Naive thymus-derived CD8-positive, alpha-beta T cell (primary cell): ENCODE measurements at places on chromosomes 1 and 21.

GRCh38 chr1:225406976-225407725 lies 20.7 kb downstream of the LBR start:
- DNase-seq = no peak

- DNase-seq = no peak
Observed at GRCh38 chr1:240491156-240491555, 120.8 kb downstream of the GREM2 start.

GRCh38 chr1:234619071-234619480 lies 9.1 kb upstream of the IRF2BP2 start:
- no peak for DNase-seq

DNA sequence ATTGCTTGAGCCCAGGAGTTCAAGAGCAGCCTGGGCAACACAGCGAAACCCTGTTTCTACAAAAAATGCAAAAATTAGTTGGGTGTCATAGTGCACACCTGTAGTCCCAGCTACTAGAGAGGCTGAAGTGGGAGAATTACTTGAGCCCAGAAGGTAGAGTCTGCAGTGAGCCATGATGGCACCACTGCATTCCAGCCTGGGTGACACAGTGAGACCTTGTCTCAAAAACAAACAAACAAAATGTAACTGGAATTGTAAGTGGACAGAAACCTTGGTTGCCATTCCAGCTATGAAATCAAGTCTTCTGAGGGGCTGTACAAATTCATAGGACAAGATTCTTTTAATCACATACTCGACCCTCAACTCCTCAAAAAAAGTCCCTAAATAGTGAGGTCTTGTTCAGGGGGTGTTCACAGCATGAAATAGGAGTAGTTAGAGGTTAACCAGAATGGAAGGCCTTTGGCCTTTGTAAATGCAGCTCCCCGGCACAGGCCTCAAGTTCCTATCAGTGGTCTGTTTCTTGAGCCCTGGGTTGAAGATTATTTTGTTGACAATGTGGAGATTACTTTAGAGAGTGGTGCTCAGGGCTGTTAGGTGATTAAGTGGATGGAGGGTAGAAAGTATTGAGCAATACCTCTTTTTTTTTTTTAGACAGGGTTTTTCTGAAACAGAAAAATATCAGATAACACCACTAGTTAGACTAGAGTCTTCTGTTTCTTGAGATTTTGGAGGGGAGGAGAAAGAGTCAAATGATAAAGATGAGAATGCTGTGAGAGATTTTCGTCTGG lies 138.7 kb upstream of the ZNF648 start:
- no peak for DNase-seq

- no peak for DNase-seq
Observed at GRCh38 chr21:22679207-22679606, 1681.0 kb downstream of the NCAM2 start.

- no peak for DNase-seq
Observed at GRCh38 chr21:41887667-41888066, 8.5 kb upstream of the PRDM15 start.

DNA sequence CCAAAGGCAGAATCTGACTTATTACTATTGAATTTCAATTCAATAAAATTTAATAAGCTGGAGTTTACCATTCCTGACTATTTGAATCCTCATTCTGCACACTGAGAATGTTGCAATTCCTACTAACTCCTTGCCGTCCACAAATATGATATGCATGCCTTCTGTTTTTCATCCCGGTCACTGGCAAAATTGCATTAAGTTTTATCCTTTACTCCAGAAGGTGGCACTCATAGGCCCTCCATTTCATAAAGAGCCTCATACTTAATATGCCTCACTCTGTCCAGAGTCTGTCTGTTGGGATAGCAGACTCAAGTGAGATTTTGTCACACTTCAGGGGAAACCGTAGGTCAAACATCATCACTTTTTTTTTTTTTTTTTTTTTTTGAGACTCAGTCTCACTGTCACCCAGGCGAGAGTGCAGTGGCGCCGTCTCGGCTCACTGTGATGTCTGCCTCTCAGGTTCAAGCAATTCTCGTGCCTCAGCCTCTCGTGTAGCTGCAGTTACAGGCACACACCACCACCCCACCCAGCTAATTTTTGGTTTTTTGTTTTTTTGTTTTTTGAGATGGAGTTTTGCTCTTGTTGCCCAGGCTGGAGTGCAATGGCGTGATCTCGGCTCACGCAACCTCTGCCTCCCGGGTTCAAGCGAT lies 27.3 kb downstream of the F11R start:
- DNase-seq = no peak

GRCh38 chr1:24085546-24085945 lies 26.4 kb downstream of the MYOM3 start:
- no peak for DNase-seq

DNA sequence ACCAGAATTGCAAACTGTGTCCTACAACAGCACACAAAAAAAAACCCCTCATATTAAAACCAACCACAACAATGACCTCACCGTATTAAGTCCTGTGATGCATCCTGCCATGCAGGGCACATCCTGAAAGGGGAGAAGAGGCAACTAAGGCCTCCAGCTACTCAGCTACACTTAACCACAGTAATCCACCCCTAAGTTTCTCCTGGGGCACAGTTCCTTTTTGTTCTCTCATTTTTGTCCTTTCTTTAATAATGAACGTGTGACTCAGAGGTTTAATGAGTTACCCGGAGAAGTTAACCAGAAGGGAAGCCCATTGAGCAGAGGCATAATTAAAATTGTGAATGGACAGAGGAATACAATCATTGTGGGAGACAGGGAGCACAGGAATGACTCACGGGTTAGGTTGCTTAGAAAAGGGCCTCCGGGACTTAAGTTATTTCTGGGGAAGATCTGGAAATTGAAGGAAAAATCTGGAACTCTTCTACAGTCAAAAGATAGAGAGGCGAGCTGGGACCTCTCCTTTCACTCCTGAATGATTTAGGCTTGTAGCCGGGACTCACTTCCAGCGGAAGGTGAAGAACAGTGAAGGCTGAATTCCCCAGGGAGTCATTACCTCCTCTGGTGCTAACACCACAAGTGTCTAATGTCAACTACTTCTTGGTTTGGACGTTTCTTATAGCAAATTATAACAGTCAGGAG lies 36.9 kb upstream of the HIVEP3 start:
- no peak for DNase-seq

DNA sequence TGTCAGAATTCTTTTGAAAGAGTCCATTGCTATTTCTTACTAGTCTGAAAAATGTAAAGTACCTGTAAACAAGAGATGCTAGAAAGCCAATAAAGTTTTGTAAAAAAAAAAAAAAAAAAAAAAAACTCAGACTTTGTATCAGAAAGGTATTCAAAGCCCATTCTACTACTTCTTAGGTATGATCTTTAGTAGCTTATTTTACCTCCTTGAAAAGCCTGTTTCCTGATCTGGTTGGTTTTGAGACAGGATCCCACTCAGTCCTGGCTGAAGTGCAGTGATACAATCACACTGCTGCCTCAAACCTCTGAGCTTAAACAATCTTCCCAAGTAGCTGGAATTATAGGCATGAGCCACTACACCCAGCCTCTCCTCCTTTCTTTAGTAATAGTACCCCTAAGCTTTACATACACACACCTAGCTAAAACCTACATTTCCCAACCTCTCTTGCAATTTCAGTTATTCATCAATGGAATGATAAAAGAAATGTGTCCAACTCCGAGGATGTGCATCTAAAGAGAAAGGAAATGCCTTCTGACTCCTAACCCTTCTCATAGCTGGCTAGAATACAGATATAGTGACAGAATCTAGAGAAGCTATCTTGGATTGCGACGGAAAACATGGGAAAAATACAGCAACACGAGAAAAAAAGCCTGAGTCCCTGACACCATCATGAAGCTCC lies 30.6 kb downstream of the EPS15 start:
- no peak for DNase-seq

GRCh38 chr1:12340544-12340930 lies 110.7 kb downstream of the VPS13D start:
- DNase-seq = no peak
